ENCODE measurements at places on chromosomes 6 and 20.

DNA sequence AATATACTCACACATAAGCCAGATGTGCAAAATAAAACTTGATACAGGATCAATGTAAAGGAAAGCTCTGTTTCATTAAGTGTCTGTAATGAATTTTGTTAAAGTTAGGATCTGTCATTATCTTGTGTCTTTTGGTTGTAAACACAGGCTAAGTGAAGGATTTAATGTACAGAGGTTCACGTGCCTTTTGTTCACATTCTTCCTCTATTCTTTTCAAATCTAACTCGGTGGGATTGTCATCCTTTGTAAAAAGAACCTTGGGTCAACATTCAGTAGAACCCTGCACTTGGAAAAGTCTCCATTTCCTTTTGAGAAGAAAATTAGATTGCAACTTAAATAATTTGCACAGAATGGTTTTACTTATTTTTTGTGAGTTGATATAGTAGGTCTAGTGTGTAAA is 7.7 kb upstream of the LIN28B start:
- DNase-seq, result no peak

GRCh38 chr20:56540415-56540814 is 7.4 kb downstream of the FAM209B start:
- no peak for DNase-seq

DNA sequence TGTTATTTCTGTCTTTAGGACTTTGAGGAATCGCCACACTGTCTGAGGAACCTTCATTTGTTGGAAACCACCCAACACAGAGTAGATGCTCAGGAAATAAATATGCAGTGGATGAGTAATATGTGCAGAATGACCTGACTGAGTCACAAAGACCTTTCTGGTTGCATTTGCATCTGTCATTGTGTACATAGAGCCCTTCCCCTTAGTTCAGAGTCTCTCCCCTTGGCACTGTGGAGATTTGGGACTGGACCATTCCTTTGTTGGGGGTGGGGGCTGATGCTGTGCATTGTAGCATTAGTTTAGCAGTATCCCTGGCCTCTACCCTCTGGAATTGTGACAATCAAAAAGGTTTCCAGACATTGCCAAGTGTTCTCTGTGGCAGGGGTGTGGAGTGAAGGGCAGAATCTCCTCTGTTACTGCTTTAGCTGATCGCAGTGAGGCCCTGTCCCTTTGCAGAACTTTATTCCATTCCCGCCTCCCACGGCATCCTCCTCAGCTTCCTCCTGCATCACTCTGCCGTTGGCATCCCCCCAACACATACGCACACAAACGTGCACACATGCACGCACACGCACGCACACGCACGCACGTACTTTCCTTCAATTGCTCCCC is 64.5 kb downstream of the EYA2 start:
- no peak for DNase-seq

DNA sequence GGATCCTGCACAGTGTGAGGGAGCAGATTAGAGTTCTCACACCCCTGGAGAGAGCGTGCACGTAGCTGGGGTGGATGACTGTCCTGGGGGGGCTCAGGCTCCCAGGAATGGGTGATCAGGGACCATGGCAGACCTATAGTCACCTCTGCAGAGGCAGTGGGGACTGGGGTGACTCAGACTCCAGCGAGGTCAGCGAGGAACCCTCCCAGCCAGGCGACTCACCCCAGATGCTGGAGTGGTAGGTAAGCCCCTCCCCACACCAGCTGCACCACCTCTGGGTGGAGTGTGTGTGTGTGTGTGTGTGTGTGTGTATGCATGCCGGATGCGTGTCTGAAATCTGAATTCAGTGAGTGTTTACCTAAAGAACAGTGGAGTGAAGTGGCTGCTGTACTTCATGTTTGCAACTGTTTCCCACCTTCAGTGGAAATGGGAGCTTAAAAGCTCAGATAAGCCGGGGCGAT is 17.4 kb upstream of the GTSF1L start:
- no peak for DNase-seq

- DNase-seq, result no peak
Measured at GRCh38 chr6:96156425-96156824, 140.7 kb downstream of the FUT9 start.

- peak; percentile 73 for DNase-seq
Measured at GRCh38 chr6:88165844-88166492, at the start of gene CNR1. CNR1 (minus strand) TSS chr6:88166347; CDS start chr6:88145274, 21,073 bp downstream.

DNA sequence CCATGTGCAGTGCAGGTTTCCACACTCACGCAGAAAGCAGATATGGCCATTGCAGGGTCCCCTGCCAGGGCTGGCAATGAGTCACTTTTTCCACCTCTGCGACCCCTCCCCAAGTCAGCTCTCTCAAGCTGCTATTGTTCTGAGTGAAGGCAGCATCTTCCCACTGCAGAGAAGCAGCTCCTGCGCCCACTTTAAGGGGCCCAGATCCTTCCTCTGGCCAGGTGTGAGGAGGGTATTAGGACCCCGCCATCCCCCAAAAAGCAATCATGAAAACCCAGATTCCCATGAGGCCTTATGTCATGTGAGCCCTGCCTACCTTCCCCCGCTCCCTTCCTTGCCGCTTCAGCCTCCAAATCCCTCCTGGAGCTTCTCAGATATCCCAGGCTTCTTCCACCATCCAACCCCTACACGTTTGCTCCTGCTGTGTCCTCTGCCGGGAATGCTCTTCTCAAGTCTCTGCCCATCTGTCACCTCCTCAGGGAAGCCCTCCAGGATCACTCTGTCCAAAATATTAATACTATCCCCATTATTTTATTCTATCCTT is 220.3 kb downstream of the NFATC2 start:
- DNase-seq, result no peak

- DNase-seq, result no peak
Measured at GRCh38 chr6:145733810-145734209, 1.5 kb downstream of the EPM2A start.

GRCh38 chr6:133208183-133208755 is 32.9 kb upstream of the EYA4 start:
- no peak for DNase-seq
